ENCODE measurements at places on chromosomes 2 and 18.

DNA sequence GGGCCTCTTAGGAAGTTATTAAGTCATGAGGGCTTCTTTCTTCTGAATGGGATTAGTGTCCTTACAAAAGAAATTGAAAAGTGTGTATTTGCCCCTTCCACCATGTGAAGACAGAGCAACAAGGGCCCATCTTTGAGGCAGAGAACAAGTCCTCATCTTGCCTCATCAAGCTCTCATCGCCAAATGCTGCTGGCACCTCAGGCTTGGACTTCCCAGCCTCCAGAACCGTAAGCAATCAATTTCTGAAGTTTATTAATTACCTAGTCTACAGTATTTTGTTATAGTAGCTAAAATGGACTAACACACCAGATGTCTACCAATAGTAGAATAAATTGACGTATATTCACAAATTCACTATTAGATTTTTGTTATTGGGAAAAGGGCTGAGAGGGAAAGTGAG is 74.6 kb downstream of the CCDC148 start:
- DNase-seq = no peak

DNA sequence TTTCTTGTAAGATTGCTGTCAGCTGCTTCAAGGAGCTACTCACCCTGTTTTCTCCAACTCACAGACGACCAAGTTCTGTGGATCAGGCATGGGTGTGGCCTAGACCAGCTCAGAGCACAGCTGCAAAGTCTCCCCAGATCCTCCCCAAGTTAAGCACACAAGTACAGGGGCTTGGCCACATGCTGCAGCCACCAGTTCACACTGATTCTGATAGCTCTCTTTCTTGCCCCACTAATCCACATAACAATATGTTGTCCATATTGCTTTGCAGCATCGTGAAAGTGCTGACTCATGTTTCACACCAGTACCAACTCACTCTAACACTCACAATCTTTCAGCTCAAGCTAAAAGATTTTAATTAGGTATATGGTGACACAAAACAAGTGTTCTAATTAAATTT is 437.0 kb downstream of the PARD3B start:
- DNase-seq = no peak

- DNase-seq = no peak
These were observed 174.1 kb downstream of the LRATD1 start for GRCh38 chr2:14806613-14807012.

- DNase-seq = peak; percentile 46
These were observed 95.9 kb downstream of the NEB start for GRCh38 chr2:151638191-151638933.

- DNase-seq = no peak
These were observed 137.1 kb upstream of the RMP24 start for GRCh38 chr18:35835366-35835765.

- no peak for DNase-seq
These were observed 128.8 kb upstream of the DLX2 start for GRCh38 chr2:172231508-172231907.
